Fibroblast of gingiva (primary cell): ENCODE measurements at places on chromosomes 5 and 9.

DNA sequence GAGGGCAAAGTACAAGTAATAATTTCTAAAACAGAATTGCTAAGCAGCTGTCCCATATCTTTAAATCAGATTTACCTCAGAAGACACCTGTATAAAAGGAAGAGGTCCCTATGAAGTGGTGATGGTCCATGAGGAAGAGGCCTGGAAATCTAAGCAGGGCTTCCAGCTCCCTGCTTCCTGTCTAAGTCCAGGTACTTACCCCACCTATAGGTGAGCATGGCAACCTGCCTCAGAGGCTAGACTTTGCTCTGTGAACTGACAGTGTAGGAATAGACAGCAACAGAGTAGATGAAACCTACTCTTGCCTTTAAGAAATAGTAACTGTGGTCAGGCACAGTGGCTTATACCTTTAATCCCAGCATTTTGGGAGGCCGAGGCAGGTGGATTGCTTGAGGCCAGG lies 55.8 kb upstream of the ARRDC3 start:
- no peak for DNase-seq

- no peak for DNase-seq
These were observed 5.1 kb downstream of the GLDC start for GRCh38 chr9:6640268-6641051.

GRCh38 chr9:71587576-71588362 lies 180.5 kb downstream of the CEMIP2 start:
- DNase-seq, result no peak

GRCh38 chr9:76379494-76379893 lies 14.7 kb downstream of the RFK start:
- DNase-seq, result no peak

DNA sequence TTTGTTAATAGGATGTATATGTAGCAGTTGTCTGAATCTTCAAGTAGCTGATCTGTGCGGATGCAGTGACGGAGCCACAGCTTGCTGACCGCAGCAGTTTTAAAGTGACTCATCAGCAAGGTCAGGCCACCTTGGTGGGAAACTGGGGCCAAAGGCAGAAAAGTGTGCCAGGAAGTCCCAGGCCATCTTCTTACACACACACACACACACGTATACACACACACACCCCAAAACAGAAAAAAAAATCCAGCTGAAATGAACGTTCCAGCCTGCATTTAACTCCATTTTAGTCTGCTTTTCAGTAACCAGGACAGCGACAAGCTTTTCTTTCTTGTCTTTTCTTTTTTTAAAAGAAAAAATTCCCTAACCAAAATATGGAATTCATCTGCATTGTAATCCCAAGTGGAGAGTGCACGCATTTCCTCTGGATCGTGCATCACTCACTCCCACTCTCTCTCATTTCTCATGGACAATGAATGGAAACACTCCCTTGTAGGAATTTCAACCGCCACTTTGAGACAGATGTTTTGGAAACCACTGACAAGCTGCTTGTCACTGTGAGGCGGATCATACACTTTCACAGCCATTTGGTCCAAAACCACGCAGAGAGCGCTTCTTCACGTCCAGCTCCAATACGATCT lies 103.9 kb downstream of the LHFPL2 start:
- peak; percentile 29 for DNase-seq

DNA sequence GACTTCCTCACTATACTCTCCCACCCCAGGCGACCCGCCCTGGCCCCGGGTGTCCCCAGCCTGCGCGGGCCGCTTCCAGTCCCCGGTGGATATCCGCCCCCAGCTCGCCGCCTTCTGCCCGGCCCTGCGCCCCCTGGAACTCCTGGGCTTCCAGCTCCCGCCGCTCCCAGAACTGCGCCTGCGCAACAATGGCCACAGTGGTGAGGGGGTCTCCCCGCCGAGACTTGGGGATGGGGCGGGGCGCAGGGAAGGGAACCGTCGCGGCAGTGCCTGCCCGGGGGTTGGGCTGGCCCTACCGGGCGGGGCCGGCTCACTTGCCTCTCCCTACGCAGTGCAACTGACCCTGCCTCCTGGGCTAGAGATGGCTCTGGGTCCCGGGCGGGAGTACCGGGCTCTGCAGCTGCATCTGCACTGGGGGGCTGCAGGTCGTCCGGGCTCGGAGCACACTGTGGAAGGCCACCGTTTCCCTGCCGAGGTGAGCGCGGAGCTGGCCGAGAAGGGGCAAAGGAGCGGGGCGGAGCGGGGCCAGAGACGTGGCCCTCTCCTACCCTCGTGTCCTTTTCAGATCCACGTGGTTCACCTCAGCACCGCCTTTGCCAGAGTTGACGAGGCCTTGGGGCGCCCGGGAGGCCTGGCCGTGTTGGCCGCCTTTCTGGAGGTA lies 2.1 kb downstream of the CA9 start:
- DNase-seq, result no peak
